Right ventricle myocardium superior (tissue), 1 donor: ENCODE measurements at places on chromosomes 6 and 20.

GRCh38 chr6:38799529-38800184 is 84.5 kb downstream of the DNAH8 start:
- no peak for DNase-seq

GRCh38 chr6:20652299-20653084 is 118.2 kb downstream of the CDKAL1 start:
- no peak for DNase-seq

- DNase-seq = no peak
Observed at GRCh38 chr20:9038791-9039535, 29.9 kb upstream of the PLCB4 start.

DNA sequence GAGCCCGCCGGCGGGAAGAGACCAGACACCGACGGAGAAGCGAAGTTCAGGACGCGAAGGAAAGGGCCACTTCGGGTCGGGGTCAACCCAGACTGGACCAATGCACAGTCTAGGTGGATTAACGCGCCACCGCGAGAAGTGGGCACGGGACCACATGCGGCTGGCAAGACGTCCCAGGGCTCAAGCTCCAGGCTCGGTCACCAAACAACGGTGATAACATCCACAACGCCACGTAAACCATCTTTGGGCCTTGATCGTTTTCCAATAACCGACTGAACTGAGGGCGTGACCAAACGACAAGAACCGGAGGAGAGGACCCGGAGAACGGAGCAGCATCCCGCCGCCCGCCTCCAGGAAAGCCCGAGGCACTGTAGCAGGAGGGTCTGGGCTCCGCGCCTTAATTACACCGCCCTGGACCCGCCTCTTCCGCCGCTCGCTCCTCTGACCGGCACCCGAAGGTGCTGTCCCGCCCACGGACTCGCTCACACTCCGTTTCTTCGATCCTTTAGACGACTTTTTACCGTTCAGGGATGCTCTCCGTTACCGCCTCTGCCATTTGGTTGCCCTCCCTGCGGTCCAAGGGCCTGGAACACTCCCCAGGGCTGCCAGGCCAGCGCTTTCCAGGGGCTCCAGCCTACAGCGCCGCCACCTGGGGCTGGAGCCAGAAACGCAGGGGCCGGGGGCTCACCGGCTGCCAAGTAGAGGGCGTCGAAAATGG is 44.1 kb downstream of the DPPA5 start:
- DNase-seq = peak; percentile 73

- DNase-seq = peak; percentile 43
Observed at GRCh38 chr20:40511478-40511877, 177.6 kb downstream of the MAFB start.

DNA sequence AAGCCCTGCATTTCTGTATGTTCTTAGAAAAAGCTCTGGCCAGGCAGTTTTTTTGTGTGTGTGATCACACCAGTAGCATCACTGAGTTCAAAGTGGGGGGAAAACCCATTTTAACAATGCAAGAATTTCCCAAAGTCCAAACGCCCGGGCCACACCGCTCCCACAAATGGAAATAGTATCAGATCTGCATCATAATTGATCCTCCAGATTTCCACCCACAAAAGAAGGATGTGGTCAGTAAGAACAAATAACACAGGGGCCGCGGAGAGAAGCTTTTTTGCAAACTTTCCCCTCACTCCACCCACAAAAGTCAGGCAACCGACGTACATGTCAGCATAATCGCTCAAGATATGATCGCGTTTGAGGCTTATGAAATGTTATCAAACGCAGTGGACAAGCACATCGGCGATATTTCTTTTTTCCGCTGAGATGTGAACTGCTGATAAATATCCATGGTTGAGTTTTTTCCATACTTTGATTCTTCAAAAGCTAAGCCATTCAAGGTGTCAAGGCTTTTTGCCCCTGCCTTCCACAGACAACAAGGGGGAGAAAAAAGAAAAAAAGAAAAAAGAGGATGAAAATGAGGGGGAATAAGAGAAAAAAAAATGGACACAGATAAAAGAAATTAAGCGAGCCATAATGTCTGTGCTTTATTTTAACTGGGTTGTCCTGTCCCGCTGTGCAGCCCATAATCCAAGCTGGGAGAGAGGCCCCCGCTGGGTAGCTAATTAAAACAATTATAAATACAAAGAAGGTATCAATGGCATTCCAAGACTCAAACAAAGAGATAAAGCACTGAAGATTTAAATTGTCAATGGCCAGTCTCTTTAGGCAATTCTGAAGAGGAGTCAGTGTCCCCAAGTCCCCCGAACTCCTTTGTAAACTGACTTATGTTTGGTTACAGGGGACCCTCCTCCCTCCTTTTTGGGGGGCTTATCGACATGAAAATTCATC is 143.5 kb downstream of the ZFP64 start:
- no peak for DNase-seq

DNA sequence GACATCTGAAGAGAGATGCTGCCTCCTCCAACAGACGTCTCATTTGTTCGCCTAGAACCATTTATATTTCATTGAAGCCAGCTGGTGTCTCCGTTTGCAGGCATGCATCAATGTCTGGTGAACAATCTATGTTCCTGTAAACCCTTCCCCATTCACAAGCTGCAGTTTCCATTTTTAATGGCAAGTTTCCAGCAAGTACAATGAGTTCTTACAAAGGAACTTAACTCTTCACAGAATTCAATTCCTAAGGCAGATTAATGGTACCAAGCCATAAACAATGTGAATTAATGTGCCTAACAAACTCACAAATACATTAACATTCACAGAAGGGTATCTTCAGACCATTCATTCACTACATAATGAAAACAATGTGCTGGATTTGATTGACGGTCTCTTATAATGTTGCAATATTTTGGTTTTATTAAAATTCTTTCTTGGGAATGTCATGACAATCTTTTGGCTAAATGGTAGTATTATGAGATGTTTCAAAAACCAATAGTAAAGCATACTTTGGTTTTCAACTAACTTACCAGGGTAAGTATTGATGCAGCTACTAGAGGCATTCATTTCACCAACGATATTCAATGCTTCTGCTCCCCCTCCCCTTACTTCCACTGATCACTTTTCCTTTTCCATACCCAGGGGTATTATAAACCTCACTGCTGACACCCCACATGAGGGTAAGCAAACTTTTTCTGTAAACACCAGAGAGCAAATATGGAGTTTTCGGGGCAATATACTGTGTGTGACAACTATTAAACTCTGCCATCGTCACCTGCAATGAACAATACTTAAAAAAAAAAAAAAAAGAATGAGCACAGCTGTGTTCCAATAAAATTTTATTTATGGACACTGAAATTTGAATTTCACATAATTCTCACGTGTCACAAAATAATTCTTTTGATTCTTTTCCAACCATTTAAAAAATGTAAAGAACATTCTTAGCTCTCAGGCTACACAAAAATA is 4.2 kb downstream of the AKIRIN2 start:
- DNase-seq = no peak

GRCh38 chr6:52790861-52791260 is 12.8 kb downstream of the GSTA1 start:
- DNase-seq = no peak
